NCI-H510A treated with DMSO at 0.1 percent for 48 hours (cell line): ENCODE measurements at places on chromosomes 5 and 9.

GRCh38 chr5:173733425-173733824 is 117.0 kb upstream of the BOD1 start:
- no peak for DNase-seq

GRCh38 chr9:90645721-90646120 is 3.1 kb upstream of the DIRAS2 start:
- peak; percentile 14 for DNase-seq

DNA sequence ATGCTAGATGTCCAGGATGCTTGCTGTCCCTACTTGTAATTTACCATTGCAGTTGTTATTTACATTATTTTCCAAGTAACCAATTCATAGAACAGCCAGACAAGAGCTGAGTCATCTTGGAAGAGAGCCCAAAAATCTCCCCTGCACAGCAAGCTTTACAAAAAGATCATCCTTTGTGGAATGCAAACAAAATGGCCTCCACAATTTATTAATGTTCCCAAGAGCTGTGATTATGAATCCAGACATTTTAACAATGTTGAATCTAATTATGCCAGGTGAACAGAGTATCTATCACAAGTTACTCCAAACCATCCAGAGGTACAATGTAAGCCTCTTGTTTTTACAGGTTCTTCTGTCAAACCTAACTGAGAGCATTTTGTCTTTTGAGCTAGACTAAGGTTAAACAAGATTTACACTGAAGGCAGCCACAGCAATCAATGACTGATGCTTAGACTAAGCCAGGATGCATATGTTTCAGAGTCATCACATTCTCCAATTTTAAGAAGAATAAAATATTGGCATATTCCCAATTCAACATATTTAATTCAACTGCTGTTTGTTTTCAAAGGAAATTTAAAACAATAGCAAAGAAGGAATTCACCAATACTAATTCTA is 95.3 kb upstream of the SLC12A2 start:
- no peak for DNase-seq

GRCh38 chr5:68780299-68780955 is 313.4 kb upstream of the SLC30A5 start:
- no peak for DNase-seq

DNA sequence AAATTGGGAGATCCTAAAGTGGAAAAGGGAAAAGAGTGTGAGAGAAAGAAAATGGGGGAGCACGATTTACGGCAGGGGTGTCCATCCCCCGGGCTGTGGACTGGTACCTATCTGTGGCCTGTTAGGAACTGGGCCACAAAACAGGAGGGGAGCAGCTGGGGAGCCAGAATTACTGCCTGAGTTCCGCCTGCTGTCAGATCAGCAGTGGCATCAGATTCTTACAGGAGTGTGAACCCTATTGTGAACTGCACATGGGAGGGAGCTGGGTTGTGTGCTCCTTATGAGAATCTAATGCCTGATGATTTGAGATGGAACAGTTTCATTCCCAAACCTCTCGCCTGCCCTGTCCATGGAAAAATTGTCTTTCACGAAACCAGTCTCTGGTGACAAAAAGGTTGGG is 108.3 kb upstream of the ADAMTSL1 start:
- no peak for DNase-seq

GRCh38 chr5:170481849-170482248 is 22.0 kb upstream of the KCNIP1 start:
- DNase-seq: no peak

- DNase-seq: no peak
Measured at GRCh38 chr9:16106021-16106571, 553.3 kb downstream of the CCDC171 start.

GRCh38 chr5:115940080-115940810 is 22.0 kb upstream of the LVRN start:
- no peak for DNase-seq

GRCh38 chr9:132743931-132744479 is 73.7 kb downstream of the GTF3C4 start:
- DNase-seq: no peak

DNA sequence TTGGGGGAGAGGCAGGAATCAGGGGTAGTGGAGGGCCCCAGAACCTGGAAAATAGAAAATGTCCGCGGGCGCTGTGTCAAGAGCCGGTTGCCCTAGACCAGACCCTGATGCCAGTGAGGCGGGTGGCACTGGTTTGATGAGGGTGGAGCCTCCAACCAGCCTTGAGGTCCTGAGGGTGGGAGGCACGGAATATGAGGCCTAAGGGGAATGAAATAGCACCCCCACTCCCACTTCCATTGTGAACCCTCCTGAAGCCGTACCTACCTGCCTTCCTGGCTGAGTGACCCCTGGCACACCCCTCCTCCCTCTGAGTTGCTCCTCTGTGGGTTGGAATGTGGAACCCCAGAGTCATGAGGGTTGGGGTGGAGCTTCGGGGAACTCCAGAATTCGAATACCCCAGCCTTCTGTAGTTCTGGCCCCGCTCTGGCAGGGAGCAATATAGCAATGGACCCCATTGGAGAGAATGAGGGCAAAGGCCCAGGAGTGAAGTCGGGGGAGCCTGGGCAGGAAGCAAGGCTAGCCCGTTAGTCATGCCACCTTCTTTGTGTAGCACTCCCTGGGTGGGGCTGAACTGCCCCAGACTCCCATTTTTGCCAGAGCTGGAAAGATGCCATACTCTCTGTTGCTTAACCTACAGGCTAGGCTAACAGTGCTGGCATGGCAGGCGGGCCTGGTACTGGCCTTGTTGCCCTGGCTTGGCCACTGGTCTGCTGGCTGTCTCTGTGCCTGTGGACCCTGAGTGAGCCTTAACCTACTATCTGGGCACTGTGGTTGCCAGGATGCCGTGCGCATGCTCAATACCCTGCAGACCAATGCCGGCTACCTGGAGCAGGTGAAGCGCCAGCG is 1.0 kb downstream of the FPGS start:
- DNase-seq: no peak

- DNase-seq: no peak
Measured at GRCh38 chr5:122780296-122780695, 5.4 kb downstream of the SNX2 start.

GRCh38 chr5:138649775-138650174 is 74.6 kb upstream of the HSPA9 start:
- DNase-seq: no peak
